GM12878 (cell line): ENCODE measurements at places on chromosomes 16 and 17. TPM values are rescaled to one million over a fixed set of nuclear protein-coding genes. Genes with fewer than 3 reads are reported as not detected.

Gene PLEKHH3
- 35.5 and 38.0 TPM in 2 replicates for total RNA-seq

Gene KCNG4
- not detected in 2 replicates for total RNA-seq

Gene PDE6G
- total RNA-seq: 6.0 and 8.3 TPM in 2 replicates

Gene TBC1D3I
- total RNA-seq: 0.41 TPM in 1 of 2 replicates, not detected in the other

Gene SLFN12L
- total RNA-seq: 10.4 and 11.9 TPM in 2 replicates

DNA sequence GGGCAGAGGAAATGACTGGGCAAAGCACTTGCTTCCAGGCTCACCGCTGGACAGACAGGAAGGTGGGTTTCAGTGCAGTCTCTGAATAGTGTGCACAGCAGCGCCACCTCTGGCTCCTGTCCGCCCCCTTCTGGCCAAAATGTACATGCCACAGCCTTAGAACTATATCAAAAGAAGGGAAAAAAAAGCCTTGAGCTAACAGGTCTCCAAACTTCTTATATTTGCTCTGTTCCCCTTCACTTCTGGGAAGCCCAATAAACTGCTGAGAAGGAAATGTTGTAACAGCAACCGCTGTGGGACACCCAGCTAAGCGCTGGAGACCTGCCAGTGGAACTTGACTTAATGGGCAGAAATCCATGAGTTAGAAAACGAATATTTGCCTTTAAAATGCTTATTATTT lies 17.5 kb downstream of the COG7 start:
- peak; percentile 15 for DNase-seq

GRCh38 chr17:66345264-66345663 lies 42.9 kb downstream of the PRKCA start:
- DNase-seq: no peak

DNA sequence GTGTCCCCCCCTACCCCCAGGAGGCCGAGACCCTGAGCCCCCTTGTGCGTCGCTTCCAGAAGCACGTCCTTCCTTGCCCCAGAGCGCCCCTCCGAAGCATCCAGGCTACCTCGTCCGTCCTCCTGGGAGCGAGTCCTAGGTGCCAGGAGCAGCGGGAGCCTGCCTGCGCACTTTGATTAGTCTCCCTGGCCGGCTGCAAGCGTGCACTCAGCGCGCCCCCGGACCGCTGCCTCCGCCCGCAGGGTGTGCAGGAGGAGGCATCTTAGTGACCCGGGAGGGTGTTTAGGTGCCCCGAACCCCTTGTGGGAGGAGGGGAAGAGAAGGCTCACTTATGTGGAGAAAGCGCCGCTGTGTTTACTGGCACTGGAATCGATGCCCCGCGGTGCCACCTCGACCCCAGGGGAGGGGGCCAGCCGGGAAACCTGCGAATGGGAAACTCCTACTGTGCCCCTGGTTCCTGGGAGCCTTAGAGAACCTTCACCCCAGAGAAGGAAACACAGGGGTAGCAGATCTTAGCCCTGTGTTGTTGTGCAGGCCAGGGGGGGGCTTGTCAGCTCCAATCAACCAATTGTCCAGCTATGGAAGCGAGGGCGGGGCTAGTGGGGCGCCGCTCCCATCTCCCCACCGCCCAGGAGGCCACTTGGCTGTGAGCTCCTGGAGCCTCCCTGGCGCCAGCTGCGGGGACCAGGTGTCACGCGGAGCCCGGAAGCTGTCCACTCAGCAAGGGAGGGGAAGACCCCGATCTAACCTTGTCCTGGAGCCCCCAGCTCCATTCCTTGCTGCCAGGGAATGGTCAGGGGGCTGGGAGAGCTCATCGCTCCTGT lies 922.8 kb upstream of the EEF2KMT start:
- DNase-seq: no peak

DNA sequence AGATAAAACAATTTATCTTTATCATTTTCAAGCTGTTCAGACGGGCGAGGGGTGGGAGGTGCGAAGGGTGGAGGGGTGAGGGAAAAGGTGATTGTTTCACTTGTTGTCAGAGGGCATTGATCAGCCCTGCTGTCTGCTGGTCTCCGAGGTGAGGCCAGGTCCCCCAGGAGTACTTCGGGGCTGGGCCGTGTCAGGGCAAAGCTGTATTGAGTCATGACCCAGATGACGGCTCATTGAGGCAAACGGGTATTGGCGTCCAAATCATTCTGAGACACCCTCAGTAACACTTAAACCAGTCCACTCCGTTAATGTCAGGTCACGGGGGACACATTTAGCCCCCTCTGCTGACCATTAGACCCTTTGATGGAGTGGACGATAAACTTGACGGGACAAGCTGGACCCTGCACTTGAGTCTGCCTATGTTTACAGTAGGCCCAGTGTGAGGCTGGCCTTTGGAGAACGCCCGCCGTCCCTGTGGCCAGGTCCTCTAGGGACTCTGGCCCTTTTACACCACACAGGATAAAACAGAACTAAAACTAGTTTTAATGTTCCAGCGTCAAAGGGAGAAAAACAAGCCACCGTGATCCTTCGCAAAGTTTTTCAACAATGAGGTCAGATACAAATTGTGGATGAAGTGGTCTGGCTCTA lies 502.2 kb upstream of the ZFHX3 start:
- no peak for DNase-seq

DNA sequence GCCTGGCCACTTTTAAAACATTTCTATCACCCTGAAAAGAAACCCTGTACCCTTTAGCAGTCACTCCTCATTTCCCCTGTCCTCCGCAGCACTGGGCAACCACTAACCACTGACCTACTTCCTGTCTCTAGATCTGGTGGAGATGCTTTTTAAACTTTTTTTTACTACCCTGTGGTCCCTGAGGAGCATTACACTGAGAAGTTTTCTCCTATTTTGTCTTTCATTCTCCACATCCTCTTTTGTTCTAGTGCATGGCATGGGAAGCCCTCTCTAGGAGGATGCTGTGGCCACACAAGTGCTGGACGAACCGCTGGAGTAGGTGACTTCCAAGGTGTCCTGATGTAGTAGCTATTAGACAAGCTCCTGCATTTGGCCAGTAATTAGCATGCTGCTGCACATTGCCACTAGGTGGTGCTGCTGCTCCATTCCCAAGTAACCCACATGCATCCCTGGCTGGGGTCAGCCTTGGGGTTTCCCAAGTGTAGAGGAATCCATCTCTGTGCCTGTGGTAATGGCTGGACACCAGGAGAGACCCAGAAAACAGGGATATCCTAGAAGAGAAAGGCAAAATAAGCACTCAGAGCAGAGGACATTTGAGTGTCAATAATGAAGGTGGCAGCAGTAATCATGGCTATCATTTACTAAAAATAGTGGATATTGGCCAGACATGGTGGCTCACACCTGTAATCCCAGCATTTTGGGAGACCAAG lies 143.8 kb upstream of the CRHR1 start:
- peak; percentile 34 for DNase-seq

DNA sequence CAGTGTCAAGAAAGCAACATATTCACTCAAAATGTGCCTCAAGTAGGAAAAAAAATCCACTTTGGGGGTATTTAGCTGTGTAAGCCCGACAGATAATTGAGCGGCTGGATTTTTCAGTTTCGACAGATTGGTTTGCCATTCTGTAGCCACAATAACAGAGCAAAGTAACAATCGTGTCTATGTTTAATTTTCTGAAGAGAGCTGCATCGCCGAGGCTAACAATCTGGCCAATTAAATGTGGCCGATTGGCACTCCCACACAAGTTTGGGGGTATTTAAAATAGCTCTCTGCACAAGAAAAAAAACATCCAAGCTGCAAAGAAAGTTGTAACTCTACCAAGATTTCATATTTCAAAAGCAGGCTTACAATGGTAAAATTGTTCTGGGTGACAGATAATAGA lies 99.7 kb upstream of the CDH13 start:
- no peak for DNase-seq

GRCh38 chr16:11575223-11575589 lies 11.5 kb downstream of the LITAF start:
- no peak for DNase-seq

- DNase-seq: no peak
Measured at GRCh38 chr16:56341656-56342399, 83.5 kb downstream of the AMFR start.

GRCh38 chr17:9932491-9932890 lies 27.4 kb upstream of the RCVRN start:
- no peak for DNase-seq

DNA sequence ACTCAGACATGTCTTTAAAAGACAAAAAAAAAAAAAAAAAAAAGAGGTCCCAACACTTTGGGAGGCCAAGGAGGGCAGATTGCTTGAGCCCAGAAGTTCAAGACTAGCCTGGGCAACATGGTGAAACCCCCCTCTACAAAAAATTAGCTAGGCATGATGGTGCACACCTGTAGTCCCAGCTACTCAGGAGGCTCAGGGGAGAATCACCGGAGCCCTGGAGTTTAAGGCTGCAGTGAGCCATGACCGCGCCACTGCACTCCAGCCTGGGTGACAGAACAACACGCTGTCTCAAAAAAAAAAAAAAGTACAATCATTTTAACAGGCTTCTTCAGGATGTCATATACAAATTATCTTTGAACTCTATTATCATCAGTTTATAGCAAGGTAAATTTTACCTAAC lies 22.0 kb downstream of the C16orf87 start:
- DNase-seq: no peak
